M059J (cell line): ENCODE measurements at places on chromosomes 3 and 15. TPM values are rescaled to one million over a fixed set of nuclear protein-coding genes. Genes with fewer than 3 reads are reported as not detected.

- no peak for DNase-seq
Measured at GRCh38 chr3:146080578-146080977, 80.4 kb downstream of the PLOD2 start.

- DNase-seq, result no peak
Measured at GRCh38 chr3:127493924-127494646, 96.4 kb downstream of the TPRA1 start.

GRCh38 chr15:68183616-68184315, 21.4 kb downstream of the CALML4 start:
- no peak for DNase-seq

DNA sequence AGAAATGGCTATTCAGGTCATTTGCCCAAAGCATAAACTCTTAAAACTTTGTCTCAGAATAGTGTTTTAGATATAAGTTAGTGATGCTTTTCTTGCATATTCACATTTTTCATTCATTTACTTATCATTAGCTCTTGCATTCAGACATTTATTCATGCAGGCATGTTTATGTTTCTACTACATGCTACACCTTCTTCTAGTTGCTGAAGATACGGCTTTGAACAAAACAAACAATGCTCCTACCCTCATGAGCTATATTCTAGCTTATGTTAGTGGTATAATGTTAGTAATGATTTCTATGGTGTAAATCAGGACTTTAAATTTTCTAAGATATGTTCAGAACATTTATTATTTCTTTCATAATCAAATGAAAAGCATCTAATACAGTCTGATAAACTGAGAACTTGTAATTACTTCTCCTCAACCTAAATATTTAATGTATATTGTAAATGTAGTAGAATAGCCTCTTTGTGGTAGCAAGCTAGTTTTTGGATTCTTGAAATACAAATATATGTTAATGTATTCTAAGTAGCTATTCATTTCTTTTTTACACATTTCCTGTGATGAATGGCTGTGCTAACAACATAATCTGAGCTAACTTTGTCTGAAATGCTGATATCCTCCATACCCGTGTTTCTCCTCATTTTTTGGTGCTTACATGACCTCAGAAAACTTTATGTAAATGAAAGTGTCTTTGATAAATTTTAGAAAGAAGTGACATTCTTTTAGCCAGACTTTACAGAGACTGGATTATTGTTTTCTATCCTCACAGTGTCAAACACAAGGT, 15.5 kb upstream of the GOLGA8B start:
- no peak for DNase-seq

CCNB2 gene
- 164 and 165 TPM in 2 replicates for total RNA-seq

SLC12A8 gene
- total RNA-seq, result 44.5 and 57.6 TPM in 2 replicates

SPESP1 gene
- not detected in 2 replicates for total RNA-seq
